ENCODE measurements at places on chromosomes 2 and 18.

GRCh38 chr2:16103614-16104314 is 163.4 kb downstream of the MYCN start:
- no peak for DNase-seq

DNA sequence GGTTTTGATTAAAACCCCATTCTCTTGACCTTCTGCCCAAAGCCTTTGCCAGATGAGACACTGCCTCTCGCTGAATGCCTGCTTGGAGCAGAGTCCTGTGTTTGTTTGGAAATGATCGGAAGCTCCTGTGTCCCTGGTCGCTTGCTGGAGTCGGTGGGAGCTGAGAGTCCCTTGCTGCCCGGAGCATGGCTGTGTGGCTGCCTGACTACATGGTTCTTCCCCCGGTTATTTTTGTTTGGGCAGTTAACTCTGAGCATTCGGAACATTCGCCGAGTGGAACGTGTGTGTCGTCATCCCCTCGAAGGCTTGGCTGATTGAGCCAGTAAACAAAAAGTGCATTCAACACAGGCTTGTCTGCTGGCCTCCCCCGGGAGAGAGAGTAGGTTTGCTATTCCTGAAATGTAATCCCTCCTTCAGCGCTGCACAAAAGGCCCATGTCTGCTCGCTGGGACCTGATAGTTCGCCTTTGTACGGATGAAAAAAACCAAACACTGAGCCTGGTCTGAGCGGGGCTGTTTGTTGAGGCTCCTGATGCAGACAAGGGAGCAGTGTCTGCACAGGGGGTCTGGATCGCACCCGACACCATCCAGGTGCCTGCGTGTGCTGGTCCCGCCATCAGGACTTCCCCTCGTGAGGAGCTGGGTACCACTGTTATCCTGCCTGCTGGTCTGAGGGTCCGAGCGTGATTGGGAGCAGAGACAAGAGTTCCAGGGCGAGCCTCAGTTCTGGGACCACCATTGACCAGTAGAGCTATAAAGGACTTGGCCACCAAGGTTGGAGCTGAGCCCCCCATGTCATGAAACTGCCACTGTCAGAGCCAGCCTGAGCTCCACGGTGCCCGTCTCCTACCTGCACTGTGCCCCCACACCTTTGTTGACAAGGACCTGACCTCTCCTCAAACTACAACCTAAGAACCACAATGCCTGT is 83.8 kb downstream of the AGAP1 start:
- DNase-seq = no peak

GRCh38 chr2:5250482-5250881 is 441.7 kb upstream of the SOX11 start:
- DNase-seq = no peak

DNA sequence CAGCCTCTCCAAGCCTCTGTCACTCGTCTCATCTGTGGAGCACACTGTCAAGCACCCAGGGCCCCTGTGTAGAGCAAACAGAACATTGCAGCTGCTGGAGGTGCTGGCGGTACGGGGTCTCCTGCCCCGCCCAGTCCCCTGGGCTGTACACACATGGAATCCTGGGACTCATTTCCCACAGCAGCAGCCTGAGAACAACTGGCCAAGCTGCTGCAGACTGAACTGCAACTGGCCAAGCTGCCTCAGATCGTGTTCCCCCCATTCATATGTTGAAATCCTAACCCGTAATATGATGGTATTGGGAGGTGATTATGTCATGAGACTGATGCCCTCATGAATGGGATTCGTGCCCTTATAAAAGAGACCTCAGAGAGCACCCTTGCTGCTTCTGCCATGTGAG is 130.5 kb downstream of the NCK2 start:
- no peak for DNase-seq

- DNase-seq = no peak
Observed at GRCh38 chr2:240599141-240599583, 12.6 kb downstream of the CAPN10 start.

GRCh38 chr18:62157843-62158242 is 29.0 kb downstream of the PIGN start:
- DNase-seq = no peak

All from D341Med (cell line).